ENCODE measurements at places on chromosomes 13 and 19.

DNA sequence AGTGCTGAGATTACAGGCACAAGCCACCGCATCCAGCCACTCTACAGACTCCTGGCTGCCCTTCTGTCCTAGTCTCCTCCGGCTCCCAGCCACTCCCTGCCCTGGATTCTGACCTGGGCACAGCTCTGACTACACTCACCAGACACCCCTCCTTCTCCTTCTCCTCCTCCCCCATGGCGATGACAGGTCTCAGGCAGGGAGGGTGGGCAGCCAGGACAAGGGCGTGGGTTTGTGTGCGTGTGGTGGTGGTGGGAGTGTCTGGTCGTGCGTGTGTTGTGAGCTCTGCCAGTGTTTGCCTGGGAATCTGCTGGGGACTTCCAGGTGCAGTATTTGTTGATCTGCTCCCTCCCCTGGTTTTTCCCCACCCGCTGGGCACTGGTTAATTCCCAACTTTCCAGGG is 3.0 kb upstream of the NCCRP1 start:
- no peak for DNase-seq

GRCh38 chr13:52195401-52195837 is 36.0 kb upstream of the NEK3 start:
- peak; percentile 43 for DNase-seq

DNA sequence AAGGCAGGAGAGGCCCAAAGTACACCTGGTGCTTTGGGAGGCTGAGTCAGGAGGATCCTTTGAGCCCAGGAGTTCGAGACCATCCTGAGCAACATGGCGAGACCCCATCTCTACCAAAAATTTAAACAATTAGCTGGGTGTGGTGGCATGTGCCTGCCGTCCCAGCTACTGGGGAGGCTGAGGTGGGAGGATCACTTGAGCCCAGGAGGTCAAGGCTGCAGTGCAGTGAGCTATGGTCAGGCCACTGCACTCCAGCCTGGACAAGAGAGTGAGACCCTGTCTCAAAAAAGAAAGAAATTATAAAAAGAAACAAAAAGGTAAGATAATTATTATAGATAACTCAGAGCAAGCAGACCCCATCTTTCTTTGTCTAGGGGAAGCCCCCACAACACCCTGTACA is 1.9 kb downstream of the HOMER3 start:
- DNase-seq, result no peak

- no peak for DNase-seq
Observed at GRCh38 chr13:29548722-29549121, 46.8 kb downstream of the SLC7A1 start.

GRCh38 chr13:74794582-74794981 is 660.4 kb upstream of the KLF12 start:
- DNase-seq, result no peak

- no peak for DNase-seq
Observed at GRCh38 chr13:49052813-49053212, 77.1 kb downstream of the FNDC3A start.

DNA sequence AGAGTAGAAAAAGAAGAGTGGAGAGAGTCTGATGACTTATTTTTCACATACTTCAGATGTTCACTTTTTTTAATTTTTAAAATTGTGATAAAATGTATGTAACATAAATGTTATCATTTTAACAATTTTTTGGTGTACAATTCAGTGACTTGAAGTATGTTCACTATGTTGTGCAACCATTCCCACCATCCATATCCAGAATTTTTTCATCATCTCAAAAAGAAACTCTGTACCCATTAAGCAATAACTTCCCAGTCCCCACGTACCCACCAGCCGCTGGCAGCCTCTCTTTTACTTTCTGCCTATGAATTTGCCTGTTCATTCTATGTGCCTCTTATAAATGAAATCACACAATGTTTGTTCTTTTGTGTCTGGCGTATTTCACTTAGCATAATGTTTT is 43.3 kb downstream of the SKA3 start:
- DNase-seq, result no peak

DNA sequence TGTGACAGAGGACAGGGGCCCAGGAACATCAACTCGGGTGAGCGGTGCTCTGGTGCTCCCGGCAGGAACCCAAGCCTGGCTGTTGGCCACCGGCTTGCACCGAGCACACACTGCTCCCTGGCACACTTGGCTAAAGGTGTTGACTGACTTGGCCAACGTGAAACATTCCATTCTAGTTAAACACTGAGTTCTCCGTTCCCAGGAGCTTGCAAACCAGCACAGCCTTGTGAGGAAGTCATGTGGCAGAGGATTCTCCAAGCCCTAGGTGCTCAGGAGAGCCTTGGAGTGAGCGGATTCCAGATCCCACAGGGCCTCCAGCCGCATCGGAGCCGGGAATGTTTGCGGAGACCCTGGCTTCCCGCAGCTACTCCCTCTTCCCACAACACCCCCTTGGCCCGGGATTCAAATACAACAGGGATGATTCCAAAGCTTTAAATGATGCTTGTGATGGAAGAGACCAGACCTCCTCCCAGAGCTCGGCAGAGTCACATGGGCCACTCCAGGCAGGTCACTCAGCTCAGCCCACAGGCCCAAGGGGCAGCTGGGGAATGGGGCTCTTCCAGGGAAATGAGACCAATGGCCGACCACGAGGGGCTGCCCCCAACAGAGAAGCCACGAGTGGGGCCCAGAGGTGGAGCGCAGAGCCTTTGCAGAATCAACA is 2.9 kb downstream of the C13orf46 start:
- DNase-seq, result no peak

GRCh38 chr13:92804926-92805325 is 421.7 kb upstream of the GPC6 start:
- DNase-seq, result no peak

- DNase-seq, result peak; percentile 37
Observed at GRCh38 chr19:9936326-9937000, at the start of gene OLFM2. Gene OLFM2 (minus strand): TSS chr19:9936515. CDS start chr19:9936366, 149 bp downstream.

DNA sequence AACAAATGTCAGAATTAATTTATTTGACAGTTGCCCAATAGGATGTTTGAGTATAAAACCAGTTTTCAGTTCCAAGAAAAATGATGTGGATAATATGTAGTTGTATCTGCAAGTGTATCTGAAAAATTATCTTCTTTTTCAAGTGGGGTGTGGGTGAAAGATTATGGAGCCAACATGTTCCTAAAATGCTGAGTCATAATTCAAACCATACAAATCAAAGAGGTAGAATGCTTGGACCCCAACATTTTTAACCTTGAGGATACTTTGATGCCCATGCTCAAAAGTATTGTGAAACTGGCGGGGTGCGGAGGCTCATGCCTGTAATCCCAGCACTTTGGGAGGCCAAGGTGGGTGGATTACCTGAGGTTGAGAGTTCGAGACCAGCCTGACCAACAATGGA is 54.0 kb upstream of the ZNF724 start:
- no peak for DNase-seq

GRCh38 chr19:27392027-27392632 is 1820.8 kb downstream of the UQCRFS1 start:
- DNase-seq, result no peak

- no peak for DNase-seq
Observed at GRCh38 chr19:47156861-47157430, 26.3 kb downstream of the SAE1 start.

DNA sequence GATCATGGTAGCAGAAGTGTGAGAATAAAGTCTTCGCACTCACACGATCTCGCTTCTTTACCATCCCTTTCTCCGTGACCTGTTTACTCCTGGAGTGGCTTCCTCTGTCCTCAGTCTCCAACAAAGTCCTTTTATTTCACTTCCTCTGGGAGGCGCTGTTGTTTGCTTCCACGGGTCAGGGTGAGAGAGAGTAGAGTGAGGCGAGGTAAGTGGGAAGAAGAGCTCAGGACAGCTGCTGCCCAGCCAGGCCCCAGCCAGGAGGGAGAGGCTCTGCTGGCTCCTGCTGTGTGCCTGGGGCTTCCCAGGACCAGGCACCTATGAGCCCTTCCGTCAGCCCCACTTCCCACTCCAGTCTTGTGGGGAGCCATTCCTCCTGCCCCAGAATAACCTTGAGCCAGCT is 242.1 kb downstream of the FGF9 start:
- DNase-seq, result no peak

- DNase-seq, result no peak
Observed at GRCh38 chr19:10651851-10652250, 2.3 kb upstream of the ILF3 start.

GRCh38 chr13:60139272-60139671 is 24.5 kb downstream of the DIAPH3 start:
- no peak for DNase-seq

DNA sequence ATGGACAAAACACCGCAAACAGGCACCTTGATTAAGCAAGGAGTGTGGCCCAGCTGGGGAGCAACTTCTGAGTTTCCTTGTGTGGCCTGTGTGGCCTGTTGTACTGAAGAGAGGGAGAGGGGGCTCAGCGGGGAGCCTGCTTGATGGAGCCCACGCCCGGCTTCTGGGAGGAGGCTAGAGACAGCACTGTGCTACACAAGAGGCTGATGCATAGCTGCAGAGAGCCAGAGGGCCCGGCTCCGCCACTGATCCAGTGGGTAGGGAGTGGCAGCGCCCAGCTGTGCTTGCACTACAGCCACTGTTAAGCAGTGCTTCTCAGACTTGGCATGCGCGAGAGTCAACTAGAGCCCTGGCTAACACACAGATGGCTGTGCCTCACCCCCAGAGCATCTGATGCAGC is 19.0 kb downstream of the LYL1 start:
- DNase-seq, result no peak

- peak; percentile 26 for DNase-seq
Observed at GRCh38 chr19:58033741-58034476, at the start of gene ZSCAN1. Gene ZSCAN1 (plus strand): TSS chr19:58034025. CDS start chr19:58037837, 3,812 bp downstream.

- DNase-seq, result no peak
Observed at GRCh38 chr13:25857830-25858229, 194.0 kb downstream of the SHISA2 start.

DNA sequence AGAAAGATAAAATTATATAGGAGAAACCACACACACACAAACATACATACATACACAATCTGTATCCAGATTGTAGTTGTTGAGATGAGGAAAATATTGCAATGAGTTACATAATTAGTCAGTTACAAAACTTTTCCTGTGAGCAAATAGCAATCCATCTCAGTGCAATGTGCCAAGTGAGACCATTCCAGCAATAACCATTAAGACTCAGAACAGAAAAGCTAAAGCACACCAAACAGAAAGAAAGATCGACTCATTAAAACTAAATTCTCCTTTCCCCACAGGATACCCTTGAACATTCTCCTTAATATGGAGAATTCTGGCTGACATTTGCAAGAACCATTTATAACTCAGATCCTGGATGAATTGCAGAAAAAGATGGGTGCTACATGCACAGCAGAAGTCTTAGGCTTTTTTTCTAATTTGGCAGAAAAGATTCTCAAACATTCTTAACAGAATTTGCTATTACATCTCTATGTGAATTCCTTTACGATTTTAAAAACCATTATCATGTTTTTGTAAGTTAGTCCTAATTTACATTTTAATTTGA is 1341.2 kb upstream of the SPRY2 start:
- no peak for DNase-seq

GRCh38 chr19:38850436-38850975 is 720 bp upstream of the HNRNPL start:
- peak; percentile 95 for DNase-seq

DNA sequence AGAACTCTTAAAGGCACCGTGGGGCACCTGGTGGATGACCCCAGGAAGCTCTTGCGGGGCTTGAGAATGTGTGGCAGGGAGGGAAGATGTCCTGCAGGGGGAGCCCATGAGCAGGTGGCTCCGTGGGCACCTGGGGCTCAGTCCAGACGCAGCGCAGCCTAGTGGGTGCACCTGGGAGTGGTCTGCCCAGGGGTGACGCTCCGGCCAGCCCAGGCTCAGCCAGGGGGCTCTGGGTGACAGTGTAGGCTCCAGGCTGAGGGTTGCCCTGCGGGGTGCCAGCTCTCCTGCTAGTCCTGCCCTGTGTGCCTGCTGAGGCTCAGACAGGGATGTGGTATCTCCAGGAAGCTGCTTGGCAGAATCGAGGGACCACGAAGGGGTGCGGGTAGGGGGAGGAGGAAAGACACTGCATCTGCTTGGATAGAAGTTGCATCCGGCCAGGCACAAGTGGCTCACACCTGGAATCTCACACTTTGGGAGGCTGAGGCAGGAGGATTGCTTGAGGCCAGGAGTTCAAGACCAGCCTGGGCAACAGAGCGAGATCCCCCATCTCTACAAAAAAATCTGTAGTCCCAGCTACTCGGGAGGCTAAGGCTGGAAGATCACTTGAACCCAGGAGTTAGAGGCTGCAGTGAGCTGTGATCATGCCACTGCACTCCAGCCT is 15.0 kb upstream of the PGLS start:
- peak; percentile 69 for DNase-seq

- DNase-seq, result no peak
Observed at GRCh38 chr13:103006641-103007426, 59.4 kb downstream of the SLC10A2 start.

- DNase-seq, result no peak
Observed at GRCh38 chr19:30547246-30547645, 175.1 kb downstream of the ZNF536 start.

DNA sequence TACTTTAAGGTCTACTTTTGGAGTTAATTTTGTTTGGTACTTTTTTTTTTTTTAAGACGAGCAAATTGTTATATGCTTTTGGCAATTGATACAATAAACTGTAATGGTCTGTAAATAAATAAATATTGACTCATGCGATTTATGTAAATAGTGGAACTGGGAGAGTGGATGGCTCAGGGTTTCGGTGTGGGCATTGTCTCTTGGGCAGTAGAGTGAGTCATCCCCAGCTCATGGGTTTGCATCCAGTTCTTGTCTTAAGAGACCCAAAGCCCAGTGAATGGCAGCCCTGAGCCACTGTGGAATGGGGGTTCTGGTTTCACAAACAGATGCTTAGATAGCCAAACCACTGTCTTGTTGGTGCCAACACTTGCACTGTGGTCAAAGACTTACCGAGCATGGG is 33.0 kb downstream of the FGF9 start:
- DNase-seq, result no peak

GRCh38 chr13:44416744-44417143 is 43.1 kb downstream of the SERP2 start:
- no peak for DNase-seq

DNA sequence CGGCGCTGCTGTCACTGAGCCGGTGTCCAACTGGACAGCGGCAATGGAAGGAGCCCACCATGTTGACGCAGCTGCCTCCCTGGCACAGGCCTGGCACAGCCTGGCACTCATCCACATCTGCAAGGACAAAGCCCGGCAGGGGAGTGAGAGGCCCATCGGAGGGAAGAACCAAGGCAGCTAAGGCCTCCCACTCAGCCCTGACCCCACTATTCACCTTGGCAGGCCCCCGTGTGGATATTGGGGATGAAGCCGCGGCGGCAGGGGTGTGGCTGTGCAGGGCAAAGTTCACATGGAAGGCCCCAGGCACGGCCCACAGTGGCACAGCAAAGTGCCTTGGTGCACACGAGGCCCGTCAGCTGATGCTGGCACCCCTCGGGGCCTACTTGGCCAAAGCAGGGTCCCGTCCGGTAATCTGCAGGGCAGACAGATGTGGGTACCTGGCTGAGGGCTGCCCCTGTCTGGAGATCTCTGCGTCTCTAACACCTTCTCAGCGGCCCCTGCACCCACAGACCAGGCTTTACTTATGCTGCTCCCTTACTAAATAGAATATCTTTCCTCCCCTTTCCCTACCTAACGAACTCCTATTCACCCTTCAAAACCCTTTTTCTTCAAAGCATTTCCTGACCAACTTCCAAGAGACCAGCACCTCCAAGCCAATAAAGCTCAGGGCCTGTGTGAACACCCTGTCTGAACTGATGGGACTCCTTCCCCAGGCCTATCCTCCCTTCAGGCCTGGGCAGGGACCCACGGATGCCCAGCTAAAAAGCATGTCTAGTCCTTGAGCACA is 7.5 kb downstream of the FBN3 start:
- DNase-seq, result no peak

GRCh38 chr13:39364947-39365468 is 238.0 kb downstream of the LHFPL6 start:
- no peak for DNase-seq
